Activated naive CD4-positive, alpha-beta T cell treated with anti-CD3 and anti-CD28 coated beads, Interleukin-2, amount 50 U/mL, for 72 hours (primary cell): ENCODE measurements at places on chromosomes 2 and 18. TPM values are rescaled to one million over a fixed set of nuclear protein-coding genes. Genes with fewer than 3 reads are reported as not detected.

Gene UCN
- 3.6 TPM for total RNA-seq

Gene RNF152
- 0.59 TPM for total RNA-seq

Gene ORC4
- total RNA-seq: 35.9 TPM

Gene LRATD1
- not detected for total RNA-seq

DNA sequence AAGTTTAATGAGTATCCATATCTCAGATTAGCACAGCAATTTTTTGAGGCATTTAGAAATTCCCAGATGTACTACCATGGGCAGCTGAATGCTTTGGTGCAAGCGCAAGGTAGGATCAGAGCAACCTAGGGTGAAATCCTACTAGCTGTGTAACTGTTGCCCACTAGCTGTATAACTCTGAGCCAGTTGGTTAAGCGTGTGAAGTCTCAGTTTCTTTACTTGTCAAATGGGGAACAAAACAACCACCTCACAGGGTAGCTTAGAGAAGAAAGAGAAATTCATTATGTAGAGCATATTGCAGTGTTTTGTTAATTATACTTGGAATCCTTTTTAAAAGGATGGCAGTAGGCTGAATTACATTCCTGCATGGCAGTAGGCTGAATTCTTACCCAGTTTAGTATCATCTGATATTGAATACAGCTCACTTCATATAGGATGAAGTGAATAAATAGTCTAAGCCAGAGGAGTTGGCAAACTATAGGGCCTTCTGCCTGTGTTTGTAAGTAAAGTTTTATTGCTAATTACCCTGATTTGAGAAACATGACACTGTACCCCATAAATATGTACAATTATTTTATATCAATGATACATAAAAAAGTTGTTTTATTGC lies 180.7 kb downstream of the PLCL1 start:
- DNase-seq: no peak

GRCh38 chr18:4125627-4126230 lies 329.4 kb downstream of the DLGAP1 start:
- no peak for DNase-seq

GRCh38 chr18:12630136-12630535 lies 27.8 kb downstream of the SPIRE1 start:
- no peak for DNase-seq

DNA sequence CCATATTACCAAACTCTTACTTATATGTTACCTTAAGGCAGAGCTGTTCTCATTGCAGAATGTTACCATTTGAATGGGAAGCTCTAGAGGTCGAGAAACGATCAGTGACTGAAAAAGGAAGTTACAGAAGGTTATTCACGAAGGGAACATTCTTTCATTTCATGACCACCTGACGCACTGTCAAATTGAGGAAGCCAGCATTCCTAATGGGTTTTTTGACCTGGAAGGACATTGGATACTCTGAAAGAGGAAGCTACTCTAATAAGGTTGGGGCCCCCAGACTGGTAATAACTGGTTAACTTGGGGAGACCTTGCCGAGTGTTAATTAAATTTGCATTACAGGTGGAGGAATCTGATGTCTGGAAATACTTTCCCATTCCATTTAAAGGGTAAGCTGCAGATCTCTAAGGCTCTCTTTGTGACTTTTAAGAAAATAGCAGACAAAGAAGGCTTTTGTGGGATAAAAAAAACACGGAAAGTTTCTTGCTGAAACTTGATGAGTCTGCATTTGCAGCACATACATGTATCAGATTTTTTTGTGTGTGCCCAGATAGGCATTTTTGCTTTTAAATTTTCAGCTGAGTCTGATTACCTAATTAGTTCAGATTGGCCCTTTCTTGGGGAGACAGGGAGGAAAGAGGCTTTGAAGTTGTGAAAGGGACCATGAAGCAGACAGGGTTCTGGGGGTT lies 137.1 kb downstream of the LTBP1 start:
- no peak for DNase-seq

GRCh38 chr2:60819155-60819862 lies 62.1 kb upstream of the REL start:
- DNase-seq: peak; percentile 70

GRCh38 chr2:239588451-239589269 lies 187.8 kb upstream of the HDAC4 start:
- no peak for DNase-seq

DNA sequence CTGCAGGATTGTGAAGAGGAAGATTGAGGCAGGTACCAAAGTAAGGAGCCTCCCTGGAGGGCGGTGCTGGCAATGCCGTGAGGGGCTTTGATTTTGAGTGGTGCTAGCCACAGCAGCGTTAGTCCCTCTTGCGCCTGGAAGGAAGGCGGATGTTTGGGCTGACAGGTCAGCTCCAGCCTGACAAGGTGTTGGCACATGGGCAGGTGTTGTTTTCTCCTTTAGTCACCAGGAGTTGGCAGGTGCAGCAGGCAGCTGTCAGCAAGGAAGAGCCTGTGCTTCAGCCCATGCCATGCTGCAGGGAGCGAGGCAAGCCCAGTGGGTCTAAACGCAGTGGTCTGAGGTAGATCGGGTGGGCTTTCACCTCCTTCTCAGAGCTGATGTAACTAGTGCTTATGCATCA lies 8.5 kb downstream of the SEC11C start:
- DNase-seq: no peak

- DNase-seq: no peak
Observed at GRCh38 chr2:156481312-156481711, 45.1 kb downstream of the GPD2 start.

DNA sequence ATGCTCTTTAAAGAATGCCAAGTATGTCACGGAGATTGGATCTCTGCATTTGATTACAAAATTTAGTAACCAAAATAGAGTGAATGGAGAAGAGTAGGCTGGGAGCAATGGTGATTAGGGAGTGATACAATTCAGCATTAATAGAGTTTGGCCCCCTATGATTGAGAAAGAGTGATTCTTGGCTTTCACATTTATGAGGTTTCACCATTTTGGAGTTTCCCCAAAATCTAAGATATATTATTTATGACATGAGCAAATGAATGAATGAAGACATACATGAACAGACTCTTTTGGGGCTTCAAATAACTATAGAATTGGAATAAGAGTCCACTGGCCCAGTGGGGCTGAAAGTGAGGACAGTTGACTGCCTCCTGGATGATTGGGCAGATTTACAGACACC lies 255.2 kb downstream of the LPIN1 start:
- no peak for DNase-seq

- no peak for DNase-seq
Observed at GRCh38 chr18:79937103-79937860, 14.2 kb downstream of the SLC66A2 start.
